Gastrocnemius medialis (tissue), 4 donors: ENCODE measurements at places on chromosomes 6 and 20. TPM values are rescaled to one million over a fixed set of nuclear protein-coding genes. Genes with fewer than 3 reads are reported as not detected.

The SLC22A16 gene
- total RNA-seq = not detected

DNA sequence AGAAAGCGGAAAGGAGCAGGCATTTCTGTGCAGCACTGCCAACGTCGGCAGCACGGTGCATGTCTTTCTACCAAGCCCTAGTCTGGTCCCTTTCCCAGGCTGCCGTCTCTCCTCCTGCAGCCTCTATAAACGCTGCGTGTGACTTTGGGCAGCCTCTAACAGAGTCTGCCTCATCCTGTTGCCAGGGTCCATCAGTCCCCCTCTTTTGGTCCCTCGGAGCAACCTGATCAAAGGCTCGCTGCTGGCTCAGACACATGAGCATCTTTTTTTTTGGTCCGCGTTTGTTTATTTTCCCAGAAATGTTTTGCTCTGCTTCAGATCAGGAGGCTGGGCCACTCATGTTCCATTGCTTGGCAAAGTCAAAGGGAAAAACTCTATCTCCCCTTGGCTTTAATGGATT is 166.8 kb upstream of the CST7 start:
- DNase-seq = no peak

DNA sequence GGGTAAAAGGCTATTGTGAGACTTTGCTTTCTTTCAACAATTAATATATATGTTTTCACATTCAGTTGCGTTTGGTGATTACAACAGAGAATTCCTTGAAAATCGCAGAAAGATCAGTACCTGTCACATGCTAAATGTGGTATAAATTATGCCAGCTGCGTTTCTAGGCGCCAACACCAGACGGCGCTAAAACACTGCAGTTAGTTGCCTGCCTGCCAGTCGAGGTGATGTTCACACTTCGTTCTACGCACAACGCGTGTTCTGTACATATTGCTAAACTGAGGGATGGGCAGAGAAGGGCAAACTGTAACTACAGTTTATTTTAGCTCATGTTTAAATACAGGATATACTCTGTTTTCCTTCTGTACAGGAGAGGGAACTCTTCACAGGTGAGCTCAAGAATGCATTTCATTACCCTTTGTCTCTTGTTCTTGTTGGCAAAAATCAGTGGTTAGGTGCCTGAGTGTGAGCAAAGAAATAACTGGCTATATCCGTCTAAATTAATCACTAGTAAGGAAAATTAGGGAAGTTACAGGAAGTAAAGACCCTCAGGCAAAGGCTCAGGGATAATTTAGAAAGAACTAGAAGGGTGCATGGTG is 100.1 kb upstream of the RGS17 start:
- DNase-seq = no peak

DNA sequence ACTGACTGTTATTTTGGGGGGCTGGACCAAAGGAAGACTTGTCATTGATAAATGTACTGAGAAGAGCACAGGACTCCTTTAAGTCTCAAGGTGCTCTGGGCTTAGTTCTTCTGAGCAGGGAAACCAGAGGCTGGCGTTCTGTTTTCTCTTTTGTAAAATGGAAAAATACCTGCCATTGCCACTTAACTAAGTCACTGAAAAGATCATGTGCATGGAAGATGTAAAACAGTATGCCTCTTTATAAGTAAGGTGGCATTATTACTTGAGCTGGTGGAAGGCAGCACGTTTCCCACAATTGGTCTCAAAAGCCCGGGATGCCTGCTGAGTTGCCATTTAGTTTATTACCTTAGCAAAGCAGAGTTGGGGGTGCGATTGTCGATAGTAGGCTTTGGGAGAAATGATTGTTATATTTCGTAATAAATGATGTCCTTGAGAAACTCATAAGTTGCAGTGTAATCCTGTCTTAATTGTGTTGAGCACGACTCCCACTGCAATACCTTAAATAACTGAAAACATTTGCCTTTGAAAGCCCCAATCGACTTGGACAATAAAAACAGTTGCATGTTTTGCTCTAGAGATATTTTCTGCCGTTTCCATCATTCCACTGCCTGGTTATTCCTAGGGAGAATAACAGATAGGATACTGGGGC is 3.6 kb downstream of the JARID2 start:
- no peak for DNase-seq

- no peak for DNase-seq
Observed at GRCh38 chr6:87908978-87909811, 138.4 kb upstream of the SPACA1 start.

- DNase-seq = no peak
Observed at GRCh38 chr6:88556663-88557062, 390.5 kb upstream of the CNR1 start.

The BAG2 gene
- 7.4 TPM for total RNA-seq

The PROKR2 gene
- not detected for total RNA-seq

GRCh38 chr20:34240693-34241615 is at the start of gene ASIP:
ASIP (plus strand) TSS chr20:34241423; CDS start chr20:34260375, 18,952 bp downstream.
- no peak for DNase-seq

GRCh38 chr6:144477856-144478255 is 192.7 kb downstream of the UTRN start:
- DNase-seq = no peak

The STX11 gene
- 2.0 TPM for total RNA-seq

DNA sequence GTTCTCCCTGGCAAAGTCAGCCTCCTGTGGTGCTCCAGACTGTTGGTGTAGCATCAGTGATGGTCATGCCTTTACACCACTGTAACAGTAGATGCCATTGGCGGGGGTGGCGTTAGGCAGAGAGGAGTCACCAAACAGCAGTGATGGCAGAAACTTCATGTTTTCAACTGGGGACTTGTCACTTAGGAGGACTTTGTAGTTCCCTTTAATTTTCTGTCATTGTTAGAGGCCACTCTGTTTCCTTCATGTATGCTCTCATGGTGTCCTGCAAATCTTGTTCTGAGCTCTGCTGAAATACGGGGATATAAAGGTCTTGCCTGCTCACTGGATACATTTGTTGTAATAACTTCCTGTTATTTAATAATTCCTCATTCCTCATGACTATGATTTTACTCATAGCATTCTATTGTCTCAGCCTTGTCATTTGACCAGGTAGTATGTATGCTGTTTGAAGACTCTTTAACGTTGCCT is 4.6 kb downstream of the MAP3K4 start:
- DNase-seq = no peak
